ENCODE measurements at places on chromosomes 6 and 20.

- DNase-seq = no peak
These were observed 107.2 kb downstream of the ASXL1 start for GRCh38 chr20:32465092-32465900.

- DNase-seq = no peak
These were observed 1.2 kb upstream of the GJA1 start for GRCh38 chr6:121434037-121434770.

- no peak for DNase-seq
These were observed 141.4 kb downstream of the SCML4 start for GRCh38 chr6:107682721-107683120.

DNA sequence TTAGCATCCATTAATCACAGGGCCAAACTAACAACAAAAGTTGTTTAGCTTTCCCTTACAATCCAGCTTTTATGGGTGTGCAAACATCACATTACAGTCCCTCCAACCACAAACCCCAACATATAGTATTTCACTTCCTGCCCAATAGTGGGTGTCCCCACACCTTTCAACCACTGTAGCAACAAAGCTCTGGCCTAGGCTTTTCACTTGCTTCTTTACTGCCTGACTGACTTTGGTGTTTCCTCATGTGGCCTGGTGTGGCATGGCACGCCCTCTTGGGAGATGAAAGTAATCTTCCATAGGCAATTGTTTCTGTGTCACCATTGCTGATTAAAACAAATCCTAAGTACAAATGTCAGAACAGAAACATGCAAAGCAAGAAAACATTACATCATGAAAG, 46.3 kb downstream of the MCM8 start:
- DNase-seq = peak; percentile 97

DNA sequence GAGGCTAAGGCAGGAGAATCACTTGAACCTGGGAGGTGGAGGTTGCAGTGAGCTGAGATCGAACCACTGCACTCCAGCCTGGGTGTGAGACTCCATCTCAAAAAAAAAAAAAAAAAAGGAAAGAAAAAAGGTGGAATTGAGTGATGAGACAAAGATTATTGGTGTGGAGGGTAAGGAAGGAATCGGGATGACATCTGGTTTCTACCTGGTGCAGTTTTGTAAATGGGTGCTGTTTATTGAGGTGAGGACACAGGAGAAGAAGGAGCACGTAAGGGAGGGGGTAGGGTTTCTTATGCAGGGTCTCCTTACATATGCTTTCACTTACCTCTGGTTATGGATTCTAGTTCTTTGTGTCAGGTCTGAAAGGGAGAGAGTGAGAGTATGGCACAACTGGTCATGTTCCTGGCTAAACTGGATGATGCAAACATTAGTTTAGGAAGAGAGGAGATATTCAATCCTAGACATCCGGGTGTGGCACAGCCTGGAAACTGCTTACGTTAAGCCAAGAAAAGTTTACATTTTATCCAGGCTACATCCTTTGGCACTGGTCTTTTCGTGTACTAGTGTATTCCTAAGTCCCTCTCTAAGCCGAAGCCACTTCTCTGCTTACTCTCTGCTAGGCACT, 5.4 kb downstream of the RALY start:
- no peak for DNase-seq

- no peak for DNase-seq
These were observed 687.4 kb downstream of the EPM2A start for GRCh38 chr6:145047891-145048290.

DNA sequence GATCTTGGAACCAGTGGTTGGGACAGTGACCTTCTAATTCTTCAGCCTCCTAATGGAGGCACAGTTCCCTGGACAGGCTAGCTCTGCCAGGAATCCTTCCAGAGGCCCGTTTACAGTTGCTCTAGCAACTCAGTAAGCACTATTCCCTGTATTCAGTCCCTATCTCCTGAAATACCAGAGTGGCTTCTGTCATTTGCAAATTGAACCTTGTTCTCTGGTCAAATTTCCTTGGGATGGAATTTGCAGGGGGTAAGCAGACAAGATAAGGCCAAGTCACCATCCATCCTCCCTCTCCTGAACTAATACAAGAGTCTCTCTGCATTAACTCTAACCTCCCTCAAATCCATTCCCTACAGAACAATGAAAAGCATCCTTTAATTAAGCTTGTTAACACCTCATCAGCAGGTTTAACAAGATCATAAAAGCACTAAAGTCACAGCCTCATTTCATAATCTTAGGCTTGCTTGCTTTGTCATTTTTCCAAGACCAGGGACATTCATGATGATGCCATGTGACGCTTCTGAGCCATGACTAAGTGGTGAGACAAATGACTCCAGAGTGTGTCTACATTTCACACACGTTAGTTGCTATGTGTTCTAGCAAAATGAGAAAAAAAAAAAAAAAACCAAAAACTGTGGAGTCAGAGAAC, 37.1 kb downstream of the SLC22A23 start:
- no peak for DNase-seq

DNA sequence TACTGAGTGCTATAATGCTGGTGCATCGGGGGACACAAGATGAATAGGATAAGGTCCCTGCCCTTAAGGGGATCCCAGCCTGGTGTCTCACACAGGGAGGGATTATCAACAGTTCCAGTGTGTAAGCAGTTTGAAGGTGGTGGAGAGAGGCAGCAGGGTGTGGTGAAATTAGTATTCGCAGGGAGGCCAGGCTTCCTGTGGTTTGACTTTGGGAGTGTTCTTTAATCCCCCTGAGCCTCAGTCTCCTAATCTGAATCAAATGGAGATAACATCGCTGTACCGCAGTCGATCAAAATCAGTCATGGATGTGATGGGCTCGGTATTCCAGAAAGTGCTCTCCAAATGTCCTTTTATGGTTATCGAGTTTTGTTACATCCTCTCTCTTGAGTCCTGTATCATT, 288.1 kb upstream of the SUPT3H start:
- no peak for DNase-seq

- no peak for DNase-seq
These were observed 25.5 kb downstream of the TTBK1 start for GRCh38 chr6:43268782-43269272.

GRCh38 chr6:163460307-163460782, 45.8 kb downstream of the QKI start:
- no peak for DNase-seq

- DNase-seq = no peak
These were observed 18.3 kb downstream of the BCAS4 start for GRCh38 chr20:50813101-50813643.

DNA sequence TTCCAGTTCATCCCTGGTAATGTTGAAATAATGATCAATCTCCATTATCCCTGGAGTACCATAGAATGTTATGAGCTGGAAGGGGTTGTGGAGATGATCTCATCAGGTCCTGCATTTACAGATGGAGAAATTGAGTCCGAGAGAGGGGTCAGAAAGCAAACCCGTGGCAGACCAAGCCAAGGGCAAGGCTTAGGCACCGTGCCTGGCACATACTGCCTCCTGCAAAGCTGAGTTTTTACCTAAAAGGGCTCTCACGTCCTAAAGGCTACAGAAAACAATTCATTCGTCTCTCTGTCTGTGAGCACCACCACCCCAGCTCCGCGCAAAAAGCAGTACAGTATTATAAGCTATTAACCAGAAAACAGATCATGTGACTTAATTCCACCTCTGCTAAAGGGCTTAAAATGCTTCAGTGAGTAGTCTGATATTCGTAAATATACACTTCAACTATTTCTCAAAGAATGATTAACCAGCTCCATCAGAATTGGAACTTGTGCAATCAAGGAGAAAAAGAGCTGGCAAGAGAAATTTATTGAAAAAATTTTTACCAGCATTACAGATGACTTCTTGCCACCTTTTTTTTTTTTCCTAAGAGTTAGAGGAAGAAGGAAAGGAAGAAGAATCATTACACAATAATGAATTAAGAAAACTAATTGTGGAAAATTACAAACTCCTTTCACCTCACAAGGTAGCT, 3.4 kb upstream of the PARD6B start:
- DNase-seq = peak; percentile 47

DNA sequence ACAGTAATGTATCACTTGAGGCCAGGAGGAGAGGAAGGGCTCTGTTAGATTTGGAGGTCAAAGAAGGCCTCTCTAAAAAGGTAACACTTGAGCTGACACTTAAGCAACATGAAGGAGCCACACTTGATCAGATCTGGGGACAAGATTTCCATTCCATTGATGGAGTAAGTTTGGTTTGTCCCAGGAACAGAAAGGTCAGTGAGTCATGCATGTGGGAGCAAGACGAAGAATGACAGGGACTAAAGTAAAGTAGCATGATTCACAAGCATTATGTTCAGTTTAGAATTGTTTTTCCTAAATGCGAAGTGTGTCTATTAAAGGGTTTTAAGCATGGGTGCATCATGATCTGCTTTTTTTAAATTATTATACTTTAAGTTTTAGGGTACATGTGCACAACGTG, 47.4 kb downstream of the COL21A1 start:
- DNase-seq = no peak

DNA sequence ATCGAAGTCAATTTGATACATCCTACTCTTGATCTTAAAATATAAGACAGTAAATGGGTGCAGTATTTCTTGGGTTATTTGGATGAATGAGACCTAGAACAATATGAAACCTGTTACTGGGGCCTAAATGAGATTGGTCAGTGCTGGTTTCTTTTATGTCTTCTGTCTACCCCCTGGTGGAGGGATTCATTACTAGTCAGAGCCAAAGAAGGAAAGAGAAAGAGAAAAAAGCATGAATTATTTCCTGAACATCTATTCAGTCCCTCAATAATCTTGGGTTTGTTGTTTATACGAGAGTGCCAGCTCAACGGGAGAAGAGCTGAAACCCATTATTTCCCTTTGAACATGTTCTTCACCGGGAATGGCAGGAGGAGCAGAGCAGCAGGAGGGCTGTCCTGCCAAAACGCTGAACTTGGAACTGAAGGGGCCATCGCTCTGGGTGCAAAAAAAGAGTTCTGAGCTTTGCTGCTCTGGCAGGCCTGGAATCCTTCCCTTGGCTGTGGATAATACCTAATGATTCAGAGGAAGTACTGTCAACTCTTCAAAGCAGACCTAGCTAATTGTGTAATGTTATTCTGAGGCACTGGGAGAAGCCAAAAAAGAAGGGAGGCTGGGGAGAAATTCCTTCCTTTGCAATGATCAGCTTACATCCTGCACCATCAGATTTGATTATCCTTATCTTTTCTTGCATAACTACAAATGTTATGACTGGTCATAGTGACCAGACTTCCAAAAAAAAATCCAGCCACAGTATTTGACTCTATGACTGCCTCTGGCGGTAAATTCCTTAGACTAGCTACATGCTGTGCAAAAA, 72.0 kb downstream of the BLOC1S5 start:
- peak; percentile 33 for DNase-seq

GRCh38 chr6:30160785-30161531, at the start of gene TRIM10:
Gene TRIM10, minus strand, starts transcription at chr6:30161211. Its CDS starts 353 bp downstream, at chr6:30160858.
- no peak for DNase-seq

DNA sequence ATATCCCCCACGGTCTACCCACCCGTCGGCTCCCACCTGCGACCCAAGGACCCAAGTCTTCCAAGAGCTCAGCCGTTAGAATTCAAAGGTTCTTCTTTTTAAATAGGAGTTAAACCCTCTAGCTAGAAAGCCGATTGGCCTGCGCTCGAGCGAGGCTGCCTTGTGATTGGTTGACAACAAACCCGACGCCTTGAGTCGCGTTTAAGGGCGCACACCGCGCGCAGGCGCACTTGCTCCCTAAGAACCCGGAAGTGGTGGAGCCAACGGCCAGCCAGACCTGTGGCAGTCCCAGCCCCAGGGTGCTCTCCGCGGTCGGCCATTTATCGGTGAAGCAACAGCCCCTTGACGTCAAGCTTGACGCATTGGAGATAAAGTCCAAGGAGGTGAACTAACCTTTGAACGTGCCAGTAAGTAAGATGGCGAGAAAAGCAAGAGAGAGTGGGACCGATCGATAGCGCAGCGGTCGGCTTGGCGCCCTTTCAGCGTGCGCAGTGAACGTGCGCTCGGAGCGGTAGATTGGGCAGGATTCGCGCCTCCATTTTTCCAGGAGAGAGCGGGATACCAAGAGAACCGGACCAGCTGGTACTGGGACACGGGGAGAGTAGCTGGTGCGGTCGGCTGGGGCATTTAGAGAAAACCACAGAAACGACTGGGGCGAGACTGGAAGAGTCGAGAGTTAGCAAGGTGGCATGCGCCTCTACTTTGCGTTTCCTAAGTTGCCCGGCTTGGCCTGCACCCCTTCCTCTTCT, at the start of the genes AURKA and CSTF1:
AURKA (minus strand) TSS at position 84 of the 749 bp plus-strand sequence. CDS start 4,018 bp downstream, outside the sequence.
CSTF1 (plus strand) TSS at position 514 of the 749 bp plus-strand sequence. CDS start 2,908 bp downstream, outside the sequence.
- DNase-seq = peak; percentile 100

GRCh38 chr20:44448753-44449546, 26.7 kb upstream of the TTPAL start:
- DNase-seq = peak; percentile 31

DNA sequence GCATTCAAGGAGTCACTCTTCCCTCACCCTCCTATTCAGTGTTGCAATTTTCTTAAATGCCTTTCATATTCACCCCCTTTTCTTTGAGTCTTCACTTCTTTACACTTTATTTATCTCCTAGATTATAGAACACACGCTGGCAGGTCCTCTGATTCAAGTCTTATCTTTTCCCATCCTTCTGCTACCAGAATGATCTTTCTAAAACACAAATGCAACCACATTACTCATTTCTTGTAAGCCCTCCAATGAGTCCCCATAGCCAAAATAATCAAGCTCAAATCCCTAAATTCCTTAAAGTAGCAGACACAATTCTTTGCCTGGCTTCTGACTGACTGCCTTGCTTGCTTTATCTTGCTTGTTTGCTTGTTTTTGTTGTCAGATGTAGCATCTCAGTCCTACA, 920.0 kb downstream of the TFAP2A start:
- no peak for DNase-seq

Measured in SW480 (cell line).